ENCODE measurements at places on chromosomes 13 and 19. TPM values are rescaled to one million over a fixed set of nuclear protein-coding genes. Genes with fewer than 3 reads are reported as not detected.

The ATF5 gene
- total RNA-seq, result 14.0 TPM

The ANKRD24 gene
- 12.0 TPM for total RNA-seq

The GNA15 gene
- 11.1 TPM for total RNA-seq

The WDR88 gene
- 3.9 TPM for total RNA-seq

The C19orf85 gene
- total RNA-seq, result not detected

The N4BP2L1 gene
- 20.9 TPM for total RNA-seq

The SLC10A2 gene
- not detected for total RNA-seq

All from prostate gland (tissue), 2 donors.